ENCODE measurements at places on chromosomes 2 and 18.

DNA sequence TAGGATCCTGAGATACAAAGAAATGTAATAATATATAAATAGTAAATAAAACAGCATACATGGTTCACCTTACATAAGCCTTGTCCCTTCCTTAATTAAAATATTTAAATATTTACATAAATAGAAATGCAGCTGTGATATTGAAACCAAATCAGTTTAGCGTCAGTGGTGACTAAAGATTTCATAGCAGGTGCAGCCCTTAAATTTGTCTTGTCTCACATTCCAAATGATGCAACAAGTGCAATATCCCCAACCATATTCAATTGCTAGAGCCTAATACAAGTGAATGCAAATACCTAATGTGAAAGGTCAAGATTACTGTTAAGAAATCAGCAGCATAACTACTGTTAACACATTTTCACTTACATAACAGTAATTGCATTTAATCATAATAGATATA, 539.5 kb downstream of the NYAP2 start:
- DNase-seq = no peak

DNA sequence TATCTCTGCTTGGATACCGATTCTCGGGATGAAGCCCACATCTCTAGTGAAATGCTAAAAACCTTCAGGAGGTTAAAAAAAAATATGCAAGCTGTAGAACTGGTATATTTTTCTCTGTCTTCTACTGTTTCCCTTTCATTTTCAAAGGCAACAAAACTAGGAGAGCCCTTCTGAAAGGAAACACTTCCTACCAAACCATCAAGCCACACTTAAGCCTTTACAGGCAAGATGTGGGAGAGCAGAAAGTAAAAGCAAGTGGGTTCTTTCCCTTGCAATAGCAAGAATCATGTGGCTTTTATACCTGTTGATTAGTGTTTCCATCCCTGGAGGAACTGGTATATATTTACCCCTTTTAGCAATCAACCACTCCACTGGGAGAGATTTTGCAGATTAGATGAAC, 147.9 kb upstream of the ACAA2 start:
- DNase-seq = no peak

DNA sequence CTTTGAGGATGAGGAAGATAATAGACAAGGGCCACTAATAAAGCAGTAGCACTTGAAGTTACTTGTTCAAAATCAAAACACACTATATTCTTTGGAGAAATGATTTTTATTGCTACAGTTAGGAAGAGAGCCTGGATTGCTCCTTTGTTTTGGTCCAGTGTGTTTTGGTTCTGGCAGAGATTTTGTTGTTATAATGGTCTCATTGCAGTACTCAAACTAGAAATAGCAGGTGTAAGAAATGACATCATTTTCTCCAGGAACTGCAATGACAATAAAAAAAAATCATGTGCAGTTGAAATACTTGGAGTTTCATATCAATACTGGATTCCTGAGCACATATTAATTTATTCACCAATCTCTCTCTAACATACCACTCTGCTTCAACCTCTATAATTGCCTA, 490.3 kb downstream of the CCDC85A start:
- no peak for DNase-seq

DNA sequence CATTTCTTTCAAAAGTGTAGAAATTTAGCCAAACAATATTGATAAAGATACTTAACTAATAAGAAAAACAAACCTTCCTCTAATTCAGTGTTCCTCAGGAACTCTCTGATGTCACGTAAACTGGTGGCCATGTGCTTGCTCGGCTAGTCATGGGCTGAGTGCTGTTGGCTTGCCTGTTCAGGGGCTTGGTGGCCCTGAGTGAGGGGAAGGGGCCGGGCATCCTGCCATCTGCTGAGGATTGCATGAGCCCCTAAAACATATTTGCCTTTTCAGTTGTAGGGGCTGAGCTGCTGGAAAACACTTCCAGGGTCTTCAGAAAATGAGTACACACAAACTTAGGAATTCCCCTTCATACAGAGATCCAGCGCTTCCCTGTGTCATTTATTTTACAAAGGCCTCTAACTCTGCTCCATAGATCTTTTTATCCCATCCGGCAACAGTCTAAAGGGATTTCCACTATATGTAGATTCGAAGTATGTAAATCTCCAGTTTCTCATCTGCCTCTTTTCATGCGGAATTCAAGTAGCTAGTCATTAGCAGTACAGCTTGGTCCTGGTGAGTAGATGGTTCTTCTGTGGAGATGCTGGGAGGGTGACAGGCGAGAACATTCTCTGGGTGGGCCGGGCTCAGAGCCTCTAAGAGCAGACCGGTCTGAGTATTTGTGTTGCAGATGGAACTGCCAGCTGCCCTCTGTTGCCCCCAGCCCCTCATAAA, 20.1 kb upstream of the NFATC1 start:
- no peak for DNase-seq

- DNase-seq = no peak
Measured at GRCh38 chr2:202763916-202764315, 107.7 kb downstream of the ICA1L start.

- no peak for DNase-seq
Measured at GRCh38 chr2:211033765-211034164, 477.4 kb downstream of the CPS1 start.

Data from NCI-H2107 (cell line).